ENCODE measurements at places on chromosomes 6 and 20. TPM values are rescaled to one million over a fixed set of nuclear protein-coding genes. Genes with fewer than 3 reads are reported as not detected.

Gene MICA
- 16.4 TPM for total RNA-seq

Gene CAP2
- 1.9 TPM for total RNA-seq

Gene TRIM10
- total RNA-seq = 1.6 TPM

Gene PLA2G7
- 2.8 TPM for total RNA-seq

Gene ENPP5
- total RNA-seq = 4.5 TPM

Gene GHRH
- not detected for total RNA-seq

Gene ARFGEF2
- 37.5 TPM for total RNA-seq

Gene OR12D3
- total RNA-seq = not detected

Gene DSP
- total RNA-seq = 2,300 TPM

Gene ABRACL
- 13.7 TPM for total RNA-seq

Gene EPPIN
- 0.42 TPM for total RNA-seq

Gene CFAP206
- total RNA-seq = 0.21 TPM

Gene UFL1
- total RNA-seq = 22.6 TPM

Gene SDC4
- total RNA-seq = 255 TPM

Gene CARMIL1
- 33.2 TPM for total RNA-seq

Gene C20orf144
- total RNA-seq = not detected

Gene PFDN6
- 31.5 TPM for total RNA-seq

Gene PXMP4
- 28.1 TPM for total RNA-seq

Gene TGM2
- total RNA-seq = 4.1 TPM

Measured in suprapubic skin (tissue), 4 donors.